CD8-positive, alpha-beta T cell (primary cell): ENCODE measurements at places on chromosomes 13 and 19. TPM values are rescaled to one million over a fixed set of nuclear protein-coding genes. Genes with fewer than 3 reads are reported as not detected.

KLK2 gene
- total RNA-seq, result not detected

CALR3 gene
- not detected for total RNA-seq

GPX4 gene
- total RNA-seq, result 172 TPM

ZNF665 gene
- total RNA-seq, result 1.5 TPM

SPRED3 gene
- total RNA-seq, result 0.68 TPM

ICAM5 gene
- not detected for total RNA-seq

PTPRH gene
- not detected for total RNA-seq

ZNF221 gene
- total RNA-seq, result 0.25 TPM

FREM2 gene
- total RNA-seq, result not detected

CEACAM7 gene
- total RNA-seq, result not detected
